ENCODE measurements at places on chromosomes 5 and 9.

DNA sequence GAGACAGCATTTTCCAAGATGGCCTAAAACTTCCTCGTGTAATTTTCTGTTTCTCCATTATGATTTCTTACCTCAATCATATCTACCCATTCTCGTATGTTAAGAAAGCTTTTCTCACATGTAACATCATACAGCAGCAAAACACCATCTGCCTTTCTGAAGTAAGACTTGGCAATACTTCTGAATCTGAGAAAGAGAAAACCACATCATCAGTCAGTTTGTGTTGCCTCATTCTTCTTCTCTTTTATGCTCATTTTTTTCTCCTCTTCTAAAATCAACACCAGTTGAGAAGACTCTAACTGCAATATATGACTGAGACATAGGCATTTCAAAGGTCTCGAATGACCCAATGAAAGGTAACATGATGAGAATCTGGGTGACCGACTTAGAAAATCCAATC is 66.0 kb downstream of the RASEF start:
- DNase-seq: no peak

- no peak for DNase-seq
Measured at GRCh38 chr5:97111616-97112015, 30.8 kb downstream of the LIX1 start.

GRCh38 chr9:112884101-112884500 is 6.6 kb downstream of the SLC46A2 start:
- no peak for DNase-seq

- no peak for DNase-seq
Measured at GRCh38 chr9:13923381-13923780, 390.6 kb downstream of the NFIB start.

DNA sequence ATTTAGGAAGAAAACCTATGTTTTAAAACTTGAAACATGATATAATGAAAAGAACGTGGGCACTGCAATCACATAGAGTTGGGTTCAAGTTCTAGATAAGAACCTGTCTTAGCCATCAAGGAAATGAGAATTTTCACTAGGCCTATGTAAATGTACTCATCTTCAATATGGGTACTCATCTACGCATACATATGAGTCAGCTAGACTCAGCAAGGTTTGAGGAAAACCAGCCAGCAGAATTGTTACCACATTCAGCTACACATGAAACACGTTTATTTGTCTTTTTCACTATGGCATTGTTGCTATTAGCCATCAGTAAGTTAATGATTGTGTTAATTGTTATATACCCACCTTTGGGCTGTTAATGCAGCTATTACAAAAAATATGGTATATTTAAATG is 146.3 kb downstream of the CHSY3 start:
- no peak for DNase-seq

DNA sequence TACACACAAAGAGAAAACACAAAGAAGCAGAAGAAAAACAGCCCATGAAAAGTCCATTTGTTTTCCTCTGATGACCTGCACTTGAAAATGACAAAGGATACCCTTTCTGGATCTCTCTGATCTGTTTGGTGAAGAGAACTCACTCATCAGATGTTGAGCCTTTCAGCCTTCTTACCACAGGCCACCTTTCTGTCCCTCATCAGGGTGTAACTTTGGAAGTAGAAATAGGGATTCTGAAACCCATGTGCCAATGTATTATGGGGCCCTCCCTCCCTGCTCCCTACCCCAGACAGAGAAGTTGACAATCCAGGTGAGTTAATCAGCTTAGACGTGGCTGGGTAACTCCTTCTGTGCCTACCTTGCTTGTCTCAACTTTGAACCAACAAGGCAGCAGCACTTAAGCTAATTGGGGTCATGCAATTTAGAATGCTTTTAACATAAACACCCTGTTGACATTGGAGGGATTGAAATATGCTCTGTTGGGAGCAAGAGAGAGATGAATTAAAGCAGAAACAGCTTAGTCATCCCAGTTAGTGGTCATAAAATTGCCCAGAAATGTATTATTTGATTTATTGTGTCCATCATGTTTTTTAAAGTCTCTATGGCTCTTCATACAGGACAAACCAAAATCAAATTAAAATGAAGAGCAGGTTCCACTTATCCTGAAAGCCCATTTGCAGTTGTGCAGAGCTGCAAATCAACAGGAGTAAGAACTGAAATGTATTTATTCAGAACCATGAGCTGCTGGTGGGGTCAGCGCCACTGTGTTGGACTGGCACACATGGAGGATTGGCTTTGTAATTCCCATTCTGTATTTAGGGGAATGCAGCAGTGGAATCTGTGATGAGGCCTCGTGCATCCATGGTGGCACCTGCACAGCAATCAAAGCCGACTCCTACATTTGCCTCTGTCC is 132.0 kb downstream of the LIFR start:
- DNase-seq: no peak

DNA sequence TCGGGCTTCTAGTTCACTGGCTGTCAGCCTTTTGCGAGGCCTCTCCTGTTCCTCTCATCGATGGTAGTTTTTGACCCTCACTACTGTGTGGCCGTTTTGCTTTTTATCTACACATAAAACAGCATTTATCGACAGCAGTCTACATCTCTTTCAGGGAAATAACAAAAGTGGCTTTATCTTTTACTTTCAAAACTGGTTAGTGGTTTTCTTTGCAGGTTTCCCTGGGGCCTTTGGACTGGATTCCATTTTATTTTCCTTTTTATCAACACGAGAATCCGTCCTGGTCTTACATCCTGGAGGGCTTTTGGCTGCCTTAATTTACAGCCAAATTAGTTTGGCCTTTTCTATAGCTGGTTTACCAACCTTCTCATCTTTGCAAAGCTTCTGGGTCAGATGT is 793 bp upstream of the PKD2L2 start:
- no peak for DNase-seq

DNA sequence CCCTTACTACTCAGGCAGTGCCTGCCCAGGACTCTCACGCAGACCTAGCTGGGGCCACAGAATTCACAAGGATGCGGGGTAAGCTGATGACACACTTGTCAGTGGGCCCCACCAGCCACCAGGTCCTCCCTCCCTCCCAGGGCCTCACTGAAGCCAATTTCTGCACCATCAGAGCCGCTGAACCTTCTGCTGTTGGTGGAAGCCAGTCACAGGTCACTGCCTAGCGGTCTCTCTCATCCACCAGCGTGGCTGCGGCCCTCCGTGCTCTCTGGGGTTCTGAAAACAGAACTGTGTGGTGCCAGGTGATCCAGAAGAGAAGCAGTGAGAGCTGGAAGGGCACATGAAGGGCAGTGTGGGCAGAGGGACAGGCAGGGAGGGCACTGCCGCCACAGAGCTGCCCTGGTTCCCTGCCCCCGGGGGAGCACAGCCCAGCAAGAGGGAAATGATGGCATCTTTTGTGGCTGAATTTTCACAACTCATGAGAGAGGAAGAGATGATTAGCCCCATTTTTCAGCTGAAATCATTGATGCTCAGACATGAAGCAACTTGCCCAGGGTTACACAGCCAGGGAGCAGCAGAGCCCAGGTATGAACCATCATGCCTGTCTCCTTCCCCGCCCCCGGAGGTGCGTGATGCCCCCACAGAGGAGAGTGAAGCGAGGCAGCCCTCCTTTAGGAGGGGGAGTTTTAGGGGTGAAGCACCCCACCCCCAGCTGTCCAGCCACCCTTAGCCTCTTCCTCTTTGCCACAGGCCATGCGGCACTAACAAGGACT is 41.4 kb upstream of the CPLX2 start:
- no peak for DNase-seq

DNA sequence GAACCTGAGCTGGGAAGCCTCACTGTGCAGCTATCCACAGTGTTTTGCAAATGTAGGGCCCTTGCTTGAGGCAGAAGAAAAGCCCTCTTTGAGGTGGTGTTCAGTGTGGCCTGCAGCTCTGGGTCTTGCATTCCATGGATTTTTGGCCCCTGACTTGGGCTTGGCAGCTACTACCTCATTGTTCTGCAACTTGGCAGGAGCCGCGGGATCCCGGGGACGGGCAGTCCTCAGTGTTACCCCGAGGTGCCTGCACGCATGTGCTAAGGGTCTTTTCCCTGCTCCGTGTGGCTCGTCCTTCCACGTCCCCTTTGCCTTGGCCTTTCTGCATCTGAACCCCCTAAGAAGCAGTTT is 39.8 kb downstream of the NEK6 start:
- DNase-seq: peak; percentile 97

- DNase-seq: peak; percentile 94
Measured at GRCh38 chr5:71922584-71923106, 184.6 kb upstream of the MAP1B start.

DNA sequence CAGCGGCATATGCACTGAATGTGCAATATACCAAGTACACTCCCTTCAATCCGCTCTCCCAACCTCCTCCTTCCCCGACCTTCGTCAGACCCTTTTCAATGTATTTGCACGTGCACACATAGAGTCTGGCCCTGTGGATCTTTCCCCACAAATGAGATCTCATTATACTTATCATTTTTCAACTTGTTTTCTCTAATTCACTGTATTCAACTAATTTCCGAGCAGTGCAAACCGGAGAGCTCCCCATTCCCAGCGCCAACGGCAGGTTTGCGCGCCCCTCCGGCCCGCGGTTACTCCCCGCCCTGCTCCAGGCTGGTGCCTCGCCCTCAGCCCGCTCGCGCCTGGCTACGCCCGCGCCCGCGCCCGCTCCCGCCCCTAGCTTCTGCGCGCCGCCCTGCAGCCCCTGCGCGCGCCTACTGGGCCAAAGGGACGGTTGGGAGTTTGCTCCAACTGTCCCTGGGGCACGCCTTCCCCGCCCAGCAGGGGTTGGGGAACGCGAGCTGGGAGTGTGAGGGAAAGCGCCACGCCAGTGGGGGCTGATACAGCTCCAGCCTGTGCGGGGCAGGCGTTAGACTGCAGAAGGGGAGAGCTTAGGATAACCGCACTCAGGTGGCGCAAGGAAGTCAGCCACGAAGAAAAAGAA is 3.3 kb upstream of the CDC20B start:
- peak; percentile 33 for DNase-seq

- no peak for DNase-seq
Measured at GRCh38 chr9:20250791-20251190, 371.5 kb downstream of the MLLT3 start.

GRCh38 chr5:51495672-51496071 is 112.4 kb downstream of the ISL1 start:
- peak; percentile 24 for DNase-seq

DNA sequence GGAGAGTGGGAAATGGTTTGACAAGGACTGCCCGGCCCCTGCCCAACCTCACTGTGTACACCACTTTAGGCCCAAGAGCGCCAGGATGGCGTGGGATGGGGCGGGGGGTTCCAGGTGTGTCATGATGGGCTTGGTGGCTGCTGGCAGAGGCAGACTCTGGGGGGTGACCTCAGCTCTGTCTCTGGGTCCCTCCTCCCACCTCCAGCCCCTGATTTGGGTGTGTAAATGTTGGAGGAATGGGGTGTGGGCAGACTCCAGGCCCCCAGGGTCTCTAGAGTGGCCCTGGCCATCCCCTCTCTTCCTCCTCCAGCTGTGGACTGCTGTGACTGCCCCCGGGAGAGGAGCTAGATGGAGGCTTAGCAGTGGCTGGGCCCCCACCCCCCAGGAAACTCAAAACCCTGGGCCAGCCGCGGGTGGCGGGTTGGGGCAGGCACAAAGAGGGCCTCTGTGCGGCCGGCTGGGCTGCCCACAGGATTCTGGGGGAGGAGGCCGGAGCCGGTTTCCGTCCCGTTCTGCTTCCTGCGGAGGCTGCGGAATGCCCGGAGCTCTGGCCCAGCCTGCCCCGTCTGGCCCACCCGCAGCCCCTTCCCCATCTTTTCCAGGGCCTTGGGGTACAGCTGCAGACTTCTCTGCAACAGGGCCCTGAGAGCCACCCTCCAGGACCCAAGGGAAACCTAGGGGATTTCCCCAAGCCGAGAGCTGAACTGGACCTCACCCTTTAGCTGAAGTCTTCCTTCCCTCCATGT is 23.1 kb downstream of the CXXC5 start:
- no peak for DNase-seq

- DNase-seq: peak; percentile 34
Measured at GRCh38 chr9:119365291-119366027, 3.8 kb downstream of the BRINP1 start.

DNA sequence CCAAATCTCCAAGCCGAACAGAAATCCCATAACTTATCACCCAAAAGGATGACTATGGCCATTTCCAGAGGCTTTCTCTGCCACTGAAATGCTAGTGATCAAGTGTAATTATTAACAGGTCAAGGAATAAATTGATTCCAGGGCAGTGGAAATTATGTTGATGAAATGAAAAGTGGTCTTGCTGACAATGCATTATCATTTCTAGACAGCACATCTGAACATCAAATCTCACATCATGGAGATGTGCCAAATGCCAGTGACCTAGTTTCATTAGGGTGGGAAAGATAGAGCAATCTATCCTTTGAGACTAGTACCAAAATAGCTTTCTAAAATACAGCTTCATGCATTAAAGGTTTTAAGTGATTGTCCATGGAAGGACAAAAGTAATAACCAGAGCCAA is 86.1 kb downstream of the AUH start:
- no peak for DNase-seq

DNA sequence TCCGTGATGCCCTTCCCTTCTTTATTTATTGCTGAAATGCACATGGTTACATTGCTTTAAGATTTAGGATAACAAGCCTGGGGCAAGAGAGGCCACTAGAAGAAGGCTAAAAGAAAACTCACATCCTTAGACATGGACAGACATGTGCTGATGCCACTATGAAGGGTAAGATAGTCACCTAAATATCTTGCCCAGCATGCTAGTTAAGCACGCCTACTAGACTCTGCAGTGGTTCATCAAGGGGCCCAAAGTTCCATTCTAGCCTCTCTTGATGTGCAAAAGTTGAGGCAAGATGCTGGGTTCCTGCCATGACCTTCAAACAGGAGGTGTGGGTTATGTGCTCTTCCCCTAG is 49.3 kb downstream of the GRAMD2B start:
- DNase-seq: no peak

GRCh38 chr5:176899296-176899891 is at the start of gene HK3:
HK3 (minus strand) TSS chr5:176899346; CDS start chr5:176896159, 3,187 bp downstream.
- peak; percentile 22 for DNase-seq

DNA sequence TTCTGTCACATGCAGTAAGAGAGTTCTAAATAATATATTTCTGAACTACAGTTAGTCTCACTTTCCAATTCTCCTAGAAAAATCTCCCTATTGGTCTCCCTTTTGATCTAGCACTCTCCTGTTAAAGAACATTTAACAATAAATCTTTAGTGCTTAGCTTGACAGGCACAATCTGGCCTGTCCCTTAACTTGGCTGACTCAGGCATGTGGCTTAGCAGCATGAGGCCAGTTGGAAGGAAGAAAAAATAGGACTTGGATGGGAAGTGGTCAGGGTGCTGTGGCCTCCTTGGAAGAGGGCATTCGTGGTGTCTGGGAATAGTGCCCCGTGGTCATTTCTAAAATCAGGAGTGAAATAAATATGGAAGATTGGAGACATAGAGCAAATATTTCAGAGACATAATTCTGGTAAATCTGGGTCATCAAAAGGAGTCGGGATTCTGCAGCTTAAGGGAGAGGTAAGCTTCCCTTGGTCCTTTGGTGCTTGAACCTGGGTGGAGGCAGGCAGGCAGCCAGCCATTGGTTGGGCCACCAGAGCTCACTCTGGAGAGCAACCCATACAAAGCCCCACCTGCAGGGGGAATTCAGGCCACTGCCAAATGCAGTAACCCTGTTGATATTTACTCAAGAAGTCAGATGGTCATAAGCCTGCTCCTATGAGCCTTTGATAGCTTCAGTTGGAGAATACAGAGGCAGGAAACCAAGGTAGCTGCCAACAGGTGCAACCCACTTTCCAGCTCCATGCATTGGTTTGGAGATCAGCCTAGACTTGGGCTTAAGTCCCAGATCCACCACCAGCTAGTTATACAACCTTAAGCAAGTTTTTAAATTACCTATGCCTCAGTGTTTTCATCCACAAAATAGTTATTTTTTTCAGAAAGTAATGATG is 28.8 kb upstream of the TLE4 start:
- DNase-seq: no peak

Data from lung microvascular endothelial cell (primary cell).